Right lobe of liver (tissue), 6 donors: ENCODE measurements at places on chromosomes 4 and X. TPM values are rescaled to one million over a fixed set of nuclear protein-coding genes. Genes with fewer than 3 reads are reported as not detected.

MAOB gene
- 151 TPM for total RNA-seq

UGT2B11 gene
- total RNA-seq: 1.4 TPM

SMARCA1 gene
- total RNA-seq: 40.5 TPM

MAGEB10 gene
- total RNA-seq: not detected

HSFX4 gene
- total RNA-seq: not detected

IQCM gene
- total RNA-seq: not detected

CFAP47 gene
- total RNA-seq: not detected

BEND2 gene
- 0.05 TPM for total RNA-seq

FAM9B gene
- total RNA-seq: 2.3 TPM

TMPRSS11E gene
- total RNA-seq: not detected

MAD2L1 gene
- total RNA-seq: 0.86 TPM

DNA sequence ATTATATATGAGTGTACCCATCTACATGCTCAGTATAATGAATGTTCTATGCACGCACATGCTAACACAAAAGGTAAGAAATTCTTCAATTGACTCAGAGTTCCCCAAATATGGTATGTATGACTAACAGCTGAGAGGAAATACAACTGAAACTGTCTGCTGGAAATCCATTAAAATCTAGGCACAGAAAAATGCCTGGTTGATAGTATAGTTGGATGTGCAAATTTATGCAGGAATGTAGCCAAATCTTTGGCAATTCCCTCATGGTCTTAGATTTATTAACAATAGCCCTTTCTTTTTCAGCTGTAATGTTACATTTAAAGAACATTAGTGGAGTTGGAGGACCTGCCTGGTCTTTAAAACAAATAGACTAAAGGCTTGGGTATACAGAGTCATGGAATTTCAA lies 5.5 kb downstream of the CAMK2D start:
- H3K4me1 ChIP-seq: no peaks in the 10 kb centered on the region
- H3K36me3 ChIP-seq: peaks cover 1% of the 10 kb centered on the region
- no peak overlapping the region for H3K27ac ChIP-seq
- H3K27me3 ChIP-seq: no peaks in the 10 kb centered on the region
- no peak overlapping the region for H3K4me3 ChIP-seq
- no peak for DNase-seq

- H3K27ac ChIP-seq: no peak overlapping the region
- H3K4me1 ChIP-seq: no peaks in the 10 kb centered on the region
- no peak overlapping the region for H3K4me3 ChIP-seq
- H3K36me3 ChIP-seq: no peaks in the 10 kb centered on the region
- H3K27me3 ChIP-seq: no peaks in the 10 kb centered on the region
These were observed 94.2 kb downstream of the NYX start for GRCh38 chrX:41541386-41541785.

GRCh38 chrX:101659601-101660063 lies at the start of gene ARMCX2:
ARMCX2 (minus strand) TSS chrX:101659850; CDS start chrX:101657588, 2,262 bp downstream.
- peak within 1 kb of the TSS; percentile 28 for H3K4me3 ChIP-seq
- DNase-seq: no peak
- H3K27me3 ChIP-seq: no peaks in the 10 kb centered on the region

DNA sequence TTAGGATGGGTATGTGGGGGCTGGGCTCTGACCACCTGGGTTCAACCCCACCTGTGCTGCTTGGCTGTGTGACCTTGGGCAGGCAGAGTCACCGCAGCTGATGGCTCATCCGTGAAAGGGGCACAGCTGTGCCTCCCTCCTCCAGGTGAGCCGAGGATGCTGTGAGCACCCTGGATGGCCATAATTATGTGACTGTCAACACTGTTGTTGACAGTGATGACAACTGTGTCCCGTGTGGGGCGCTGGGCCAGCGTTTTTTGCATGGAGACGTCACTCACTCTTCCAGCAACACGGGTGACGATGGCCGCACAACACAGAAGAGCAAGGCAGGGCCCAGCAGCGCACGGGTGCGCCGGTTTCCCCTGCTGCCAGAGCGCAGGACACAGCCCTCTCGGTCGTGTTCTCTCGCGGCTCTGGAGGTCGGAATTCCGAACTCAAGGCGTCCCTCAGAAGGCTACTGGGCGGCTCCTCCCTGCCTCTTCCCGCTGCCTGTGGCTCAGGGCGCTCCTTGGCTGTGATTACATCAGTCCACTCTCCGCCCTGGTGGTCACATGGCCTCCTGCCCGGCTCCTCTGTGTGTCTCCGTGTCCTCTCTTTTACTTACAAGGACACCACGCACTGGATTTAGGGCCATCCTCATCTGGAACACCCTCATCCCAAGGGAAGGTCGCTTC lies 1.3 kb downstream of the SH3TC1 start:
- no peaks in the 10 kb centered on the region for H3K27me3 ChIP-seq
- H3K4me1 ChIP-seq: peaks cover 6% of the 10 kb centered on the region
- H3K27ac ChIP-seq: peak overlapping the region; percentile 94
- H3K4me3 ChIP-seq: peak overlapping the region; percentile 67
- no peaks in the 10 kb centered on the region for H3K36me3 ChIP-seq

DNA sequence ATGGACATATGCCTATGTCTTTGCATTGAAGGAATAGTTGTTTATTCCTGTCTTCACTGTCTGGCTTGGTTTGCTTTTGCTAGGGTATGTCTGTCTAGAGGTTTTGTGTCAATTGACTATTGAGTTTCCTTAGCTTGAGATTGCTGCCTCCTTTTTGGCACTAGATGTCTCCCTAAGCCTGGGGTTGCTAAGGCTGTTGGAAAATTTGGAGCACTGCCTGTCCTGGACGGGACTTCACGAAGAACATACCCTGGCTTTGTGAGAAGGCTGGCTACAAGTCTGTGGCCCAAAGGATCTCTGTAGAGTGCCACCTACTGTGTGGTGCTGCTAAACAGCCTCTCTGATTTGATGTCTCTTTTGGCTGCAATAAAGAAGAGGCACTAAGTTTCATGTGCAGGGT lies 183.8 kb upstream of the NUDT10 start:
- no peak overlapping the region for H3K27ac ChIP-seq
- H3K36me3 ChIP-seq: no peaks in the 10 kb centered on the region
- DNase-seq: no peak
- no peaks in the 10 kb centered on the region for H3K4me1 ChIP-seq

- DNase-seq: no peak
- H3K27ac ChIP-seq: no peak overlapping the region
- no peaks in the 10 kb centered on the region for H3K4me1 ChIP-seq
- no peaks in the 10 kb centered on the region for H3K27me3 ChIP-seq
- H3K4me3 ChIP-seq: no peak overlapping the region
- H3K36me3 ChIP-seq: no peaks in the 10 kb centered on the region
These were observed 89.0 kb downstream of the SH3KBP1 start for GRCh38 chrX:19798423-19798822.

- H3K36me3 ChIP-seq: no peaks in the 10 kb centered on the region
- H3K4me1 ChIP-seq: peaks cover 59% of the 10 kb centered on the region
- DNase-seq: peak; percentile 94
- H3K27me3 ChIP-seq: no peaks in the 10 kb centered on the region
These were observed 1.1 kb upstream of the SH3BP2 start for GRCh38 chr4:2791518-2792395.

DNA sequence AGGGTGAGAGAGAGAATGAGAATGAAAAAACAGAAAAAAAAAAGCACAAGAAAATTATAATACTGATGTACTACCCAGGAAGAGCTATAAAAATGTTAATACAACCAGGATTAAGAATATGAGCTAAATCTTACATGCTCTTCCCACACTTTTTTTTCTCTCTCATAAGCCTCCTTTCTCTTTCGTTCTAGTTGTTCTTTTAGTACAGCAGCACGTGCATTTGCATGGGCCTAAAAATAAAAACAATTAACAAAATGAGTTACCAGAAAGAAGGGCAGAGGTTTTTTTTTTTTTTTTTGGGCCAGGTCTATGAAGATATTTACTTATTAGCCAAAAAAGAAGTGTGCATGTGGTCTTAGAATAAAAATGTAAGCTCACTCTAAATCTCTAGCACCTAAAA lies 105.5 kb downstream of the NEK1 start:
- H3K27ac ChIP-seq: no peak overlapping the region
- no peaks in the 10 kb centered on the region for H3K27me3 ChIP-seq
- H3K36me3 ChIP-seq: peaks cover 4% of the 10 kb centered on the region
- H3K4me1 ChIP-seq: no peaks in the 10 kb centered on the region

DNA sequence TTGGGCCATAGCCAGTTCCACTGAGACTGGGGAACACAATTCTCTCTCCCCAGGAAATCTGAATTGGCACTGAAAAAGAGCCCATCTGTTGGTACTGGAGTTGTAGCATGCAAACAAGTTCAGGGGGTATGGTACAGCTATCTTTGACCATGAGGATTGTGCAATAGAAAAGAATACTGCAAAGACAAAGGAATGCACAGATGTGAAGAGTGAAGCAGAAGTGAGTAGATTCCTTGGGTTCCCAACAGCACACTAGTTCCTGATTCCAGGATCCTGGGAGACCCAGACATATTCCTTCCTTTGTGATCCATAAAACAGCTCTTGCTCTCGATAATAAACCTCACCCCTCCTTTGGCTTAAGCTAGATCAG lies 43.3 kb upstream of the CTAG2 start:
- no peaks in the 10 kb centered on the region for H3K36me3 ChIP-seq
- H3K4me1 ChIP-seq: no peaks in the 10 kb centered on the region
- no peak overlapping the region for H3K4me3 ChIP-seq
- no peak for DNase-seq

DNA sequence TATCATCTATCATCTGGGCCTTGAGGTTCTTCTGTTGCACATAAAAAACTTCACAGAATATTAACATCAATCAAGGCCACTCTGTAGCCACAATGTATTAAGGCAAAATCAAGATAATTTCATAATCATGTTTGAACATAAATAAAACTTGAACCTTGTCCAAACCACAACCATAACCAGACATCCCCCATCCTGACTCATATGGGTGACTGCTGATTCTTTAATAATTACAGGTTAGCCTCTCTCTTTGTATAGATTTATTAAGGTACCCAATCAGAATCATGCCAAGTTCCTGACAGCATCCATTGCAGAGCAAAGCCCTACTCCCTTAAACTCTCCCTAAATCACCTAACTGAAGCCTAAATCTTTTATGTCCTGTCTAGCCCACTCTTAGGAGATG lies 16.7 kb upstream of the AREG start:
- H3K27me3 ChIP-seq: no peaks in the 10 kb centered on the region
- no peak for DNase-seq
- H3K27ac ChIP-seq: no peak overlapping the region
- no peaks in the 10 kb centered on the region for H3K4me1 ChIP-seq
- H3K4me3 ChIP-seq: no peak overlapping the region

GRCh38 chr4:15706646-15707362 lies 3.9 kb downstream of the BST1 start:
- DNase-seq: no peak
- no peaks in the 10 kb centered on the region for H3K36me3 ChIP-seq
- no peak overlapping the region for H3K4me3 ChIP-seq
- no peak overlapping the region for H3K27ac ChIP-seq
- no peaks in the 10 kb centered on the region for H3K27me3 ChIP-seq

DNA sequence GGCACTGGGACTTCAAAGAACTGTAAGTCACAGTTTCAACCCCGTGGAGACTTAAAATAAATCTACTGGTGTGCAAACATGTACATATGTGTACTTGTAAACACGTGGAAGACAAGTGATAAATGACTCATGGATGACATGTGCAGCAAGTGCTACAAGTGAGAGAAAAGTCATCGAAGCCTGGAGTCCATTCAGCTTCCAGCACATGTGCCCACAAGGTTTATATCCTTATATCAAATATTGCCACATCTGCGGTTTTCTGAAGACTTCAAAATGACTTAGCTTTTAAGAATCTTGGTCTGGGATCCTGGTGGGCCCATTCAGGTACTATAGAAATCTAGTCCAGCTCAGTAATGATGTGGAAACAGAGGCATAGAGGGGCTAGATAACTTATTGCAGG lies 33.0 kb upstream of the TTC29 start:
- no peaks in the 10 kb centered on the region for H3K36me3 ChIP-seq
- no peak overlapping the region for H3K27ac ChIP-seq
- DNase-seq: no peak
- H3K27me3 ChIP-seq: no peaks in the 10 kb centered on the region
- H3K4me3 ChIP-seq: no peak overlapping the region

GRCh38 chr4:120435179-120435578 lies 368.5 kb upstream of the MAD2L1 start:
- H3K4me3 ChIP-seq: no peak overlapping the region
- H3K27me3 ChIP-seq: no peaks in the 10 kb centered on the region
- H3K27ac ChIP-seq: no peak overlapping the region
- H3K4me1 ChIP-seq: no peaks in the 10 kb centered on the region
- no peaks in the 10 kb centered on the region for H3K36me3 ChIP-seq

DNA sequence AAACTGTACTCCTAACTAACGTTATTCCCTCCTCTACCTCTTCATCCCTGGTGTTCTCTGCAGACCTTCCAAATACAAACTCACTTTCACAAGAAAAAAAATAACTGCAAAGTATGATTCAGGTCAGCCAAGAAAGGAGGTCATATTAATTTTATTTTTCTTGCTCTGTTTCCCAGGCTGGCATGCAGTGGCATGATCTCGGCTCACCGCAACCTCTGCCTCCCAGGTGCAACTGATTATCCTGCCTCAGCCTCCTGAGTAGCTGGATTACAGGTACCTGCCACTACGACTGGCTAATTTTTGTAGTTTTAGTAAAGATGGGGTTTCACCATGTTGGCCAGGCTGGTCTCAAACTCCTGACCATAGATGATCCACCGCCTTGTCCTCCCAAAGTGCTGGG lies 156.6 kb downstream of the CHIC2 start:
- no peak for DNase-seq
- H3K27me3 ChIP-seq: no peaks in the 10 kb centered on the region
- H3K4me3 ChIP-seq: no peak overlapping the region
- H3K4me1 ChIP-seq: no peaks in the 10 kb centered on the region

DNA sequence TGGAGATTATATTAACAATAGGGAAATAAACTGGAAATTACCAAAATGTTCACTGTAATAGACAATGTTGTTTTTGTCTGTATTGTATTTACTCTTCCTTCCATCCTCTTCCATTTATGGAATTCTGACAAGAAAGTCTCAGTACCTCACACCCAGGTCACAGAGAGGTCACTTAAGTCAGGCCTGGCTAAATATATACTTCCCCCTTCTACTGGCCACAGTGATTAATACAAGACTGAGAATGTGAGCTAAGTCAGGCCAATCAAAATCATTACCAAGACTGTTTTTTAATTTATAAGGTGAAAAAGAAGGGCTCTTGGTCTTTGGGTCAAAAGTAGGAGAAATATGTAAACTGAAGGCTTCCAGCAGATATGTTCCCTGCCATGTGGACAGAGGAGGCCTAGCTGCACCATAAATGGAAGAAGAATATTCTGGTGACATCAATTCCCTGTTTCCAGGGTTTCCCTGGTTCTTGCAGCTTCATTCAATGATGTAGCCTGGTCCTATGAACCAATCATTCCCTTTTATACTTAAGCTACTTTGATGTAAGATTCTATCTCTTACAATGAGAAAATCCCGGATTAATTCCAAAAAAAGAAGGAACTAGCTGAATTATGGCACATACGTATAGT lies 64.3 kb downstream of the LRBA start:
- no peak overlapping the region for H3K4me3 ChIP-seq
- H3K27ac ChIP-seq: no peak overlapping the region
- H3K27me3 ChIP-seq: no peaks in the 10 kb centered on the region
- no peaks in the 10 kb centered on the region for H3K36me3 ChIP-seq

DNA sequence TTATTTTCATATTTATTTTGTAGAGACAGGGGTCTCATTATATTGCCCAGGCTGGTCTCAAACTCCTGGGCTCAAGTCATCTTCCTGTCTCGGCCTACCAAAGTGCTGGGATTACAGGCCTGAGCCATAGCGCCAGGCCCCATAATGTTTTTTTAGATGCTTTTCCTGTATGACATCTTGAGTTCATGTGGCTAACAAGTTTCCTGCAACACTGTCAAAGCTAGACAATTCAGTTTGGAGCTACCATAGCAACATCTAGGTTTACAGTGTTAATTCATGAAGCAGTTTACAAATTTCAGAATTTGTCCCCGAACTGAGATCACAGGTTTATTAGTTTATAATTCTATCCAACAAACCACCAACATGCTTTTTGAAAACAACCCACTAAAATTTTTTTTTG lies 6.4 kb upstream of the IL13RA2 start:
- no peaks in the 10 kb centered on the region for H3K4me1 ChIP-seq
- H3K4me3 ChIP-seq: no peak overlapping the region
- no peak overlapping the region for H3K27ac ChIP-seq
